ENCODE measurements at places on chromosomes 7 and 10.

DNA sequence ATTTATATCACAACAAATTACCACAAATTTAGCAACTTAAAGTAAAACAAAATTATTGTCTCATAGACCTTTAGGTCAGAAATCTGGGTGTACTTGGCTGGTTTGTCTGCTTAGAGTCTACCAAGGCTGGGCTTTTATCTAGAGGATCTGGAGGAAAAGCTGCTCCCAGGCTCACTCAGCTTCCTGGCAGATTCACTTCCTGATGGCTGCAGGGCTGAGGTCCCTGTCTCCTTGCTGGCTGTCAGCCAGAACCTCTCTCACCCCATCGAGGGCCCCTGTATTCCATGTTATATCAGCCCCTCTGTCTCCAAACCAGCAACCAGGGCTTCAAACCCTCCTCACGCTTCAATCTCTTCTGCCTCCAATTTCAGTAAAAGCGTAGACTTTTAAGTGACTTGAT is 734.9 kb downstream of the NRG3 start:
- H3K27ac ChIP-seq = no peak overlapping the region
- no peaks in the 10 kb centered on the region for H3K27me3 ChIP-seq
- no peak overlapping the region for H3K4me3 ChIP-seq
- H3K4me1 ChIP-seq = peaks cover 19% of the 10 kb centered on the region
- peak; percentile 10 for DNase-seq

DNA sequence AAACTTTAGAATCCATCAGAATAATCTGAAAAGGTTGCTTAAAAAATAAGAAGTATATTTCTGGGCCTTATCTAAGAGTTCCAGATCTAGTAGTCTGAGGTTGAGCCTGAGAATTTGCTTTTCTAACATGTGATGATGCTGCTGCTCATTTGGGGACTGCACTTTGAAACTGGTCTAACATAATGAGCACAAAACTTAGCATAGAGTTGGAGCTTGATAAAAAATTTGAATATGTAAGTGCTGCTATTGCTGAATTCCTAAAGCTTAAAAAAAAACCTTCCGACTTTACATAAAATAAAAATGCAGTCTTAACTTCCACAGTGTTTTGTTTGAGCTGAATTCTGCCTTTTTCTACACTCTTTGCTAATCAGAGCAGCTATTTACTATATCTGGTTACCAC is 48.8 kb downstream of the GLCCI1 start:
- H3K4me3 ChIP-seq = no peak overlapping the region
- no peak for DNase-seq
- no peaks in the 10 kb centered on the region for H3K36me3 ChIP-seq
- H3K4me1 ChIP-seq = peaks cover 5% of the 10 kb centered on the region

DNA sequence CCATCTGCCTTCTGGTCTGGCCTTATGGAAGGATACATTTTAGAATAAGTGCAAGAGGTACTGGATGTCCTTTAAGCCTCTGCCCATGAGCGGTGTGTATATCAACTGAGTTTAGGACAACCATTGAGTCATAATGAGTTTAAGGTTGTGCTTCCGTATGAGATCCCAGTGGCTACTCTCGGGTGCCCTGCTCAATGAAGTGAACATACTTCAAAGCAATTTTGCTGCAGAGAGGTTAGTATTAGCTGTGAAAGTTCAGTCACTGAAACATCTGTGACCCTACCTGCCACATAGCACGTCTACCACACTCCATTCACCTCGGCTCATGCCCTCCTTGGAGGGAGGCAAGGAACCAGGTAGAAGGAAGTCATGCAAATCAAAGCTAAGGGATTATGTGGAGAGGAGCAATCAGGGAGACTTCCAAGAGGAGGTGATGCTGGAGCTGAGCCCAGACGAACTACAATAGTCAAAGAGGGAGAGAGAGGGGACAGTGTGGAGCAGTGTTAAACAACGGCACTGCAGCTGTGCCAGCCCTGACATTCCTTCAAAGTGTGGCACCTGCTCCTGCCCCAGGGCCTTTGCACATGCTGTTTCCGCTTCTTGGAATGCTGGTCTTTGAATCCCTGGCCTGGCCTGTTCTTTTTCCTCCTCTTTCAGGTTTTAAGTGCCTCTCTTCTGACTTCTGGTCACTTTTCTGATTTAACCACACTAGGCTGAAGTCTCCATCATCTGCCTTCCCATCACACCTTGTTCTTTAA is 25.4 kb downstream of the BTBD16 start:
- no peak overlapping the region for H3K27ac ChIP-seq
- H3K27me3 ChIP-seq = no peaks in the 10 kb centered on the region
- no peak overlapping the region for H3K4me3 ChIP-seq
- H3K36me3 ChIP-seq = no peaks in the 10 kb centered on the region
- DNase-seq = no peak

GRCh38 chr7:1101563-1102431 is 13.9 kb downstream of the GPER1 start:
- no peak for DNase-seq
- no peak overlapping the region for H3K27ac ChIP-seq
- no peaks in the 10 kb centered on the region for H3K27me3 ChIP-seq
- no peaks in the 10 kb centered on the region for H3K36me3 ChIP-seq

Data from GM23338 (cell line).